AG04449 (cell line): ENCODE measurements at places on chromosomes 1 and 21.

DNA sequence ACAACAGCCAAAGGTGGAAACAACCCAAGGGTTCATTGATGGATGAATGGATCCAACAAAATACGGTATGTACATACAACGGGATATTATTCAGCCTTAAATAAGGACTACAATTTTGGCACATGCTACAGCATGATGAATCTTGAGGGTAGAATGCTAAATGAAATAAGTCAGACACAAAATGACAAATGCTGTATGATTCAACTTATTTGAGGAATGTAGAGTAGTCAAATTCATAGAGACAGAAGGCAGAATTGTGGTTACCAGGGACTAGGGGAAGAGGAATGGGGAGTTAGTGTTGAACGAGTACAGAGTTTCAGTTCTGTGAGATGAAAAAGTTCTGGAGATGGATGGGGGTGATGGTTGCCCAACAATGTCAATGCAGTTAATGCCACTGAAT lies 118.0 kb upstream of the PAXBP1 start:
- peak; percentile 31 for DNase-seq

- DNase-seq, result no peak
Observed at GRCh38 chr1:75265792-75266191, 131.6 kb downstream of the LHX8 start.

DNA sequence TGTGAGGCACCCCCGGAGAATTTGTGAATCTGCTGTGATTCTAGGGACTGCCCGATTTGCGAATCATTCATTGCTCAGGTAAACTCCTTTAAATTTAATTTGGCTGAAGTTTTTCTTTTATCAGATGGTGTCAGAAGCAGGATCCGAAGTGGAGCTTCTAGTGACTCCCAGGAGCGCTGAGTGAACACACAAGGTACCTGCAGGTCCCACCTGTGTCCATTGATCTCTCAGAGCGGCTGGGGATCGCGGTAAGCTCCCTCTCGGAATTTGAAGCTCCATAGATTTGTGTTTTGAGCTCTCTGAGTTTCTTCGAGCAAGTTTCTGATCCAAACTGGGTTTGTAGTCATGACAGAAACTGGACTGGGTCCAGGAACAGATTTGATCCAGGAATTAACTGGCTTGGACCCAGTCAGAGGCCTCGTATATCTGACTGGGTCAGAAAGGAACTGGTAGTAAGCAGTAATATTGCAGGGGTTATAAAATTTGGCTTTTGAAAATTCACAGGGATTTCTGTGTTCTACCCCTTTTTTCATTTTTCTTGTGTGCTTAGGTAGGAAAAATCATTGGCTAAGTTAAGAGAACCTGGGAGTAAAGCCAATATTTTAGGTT lies 56.2 kb upstream of the EDEM3 start:
- DNase-seq, result no peak

DNA sequence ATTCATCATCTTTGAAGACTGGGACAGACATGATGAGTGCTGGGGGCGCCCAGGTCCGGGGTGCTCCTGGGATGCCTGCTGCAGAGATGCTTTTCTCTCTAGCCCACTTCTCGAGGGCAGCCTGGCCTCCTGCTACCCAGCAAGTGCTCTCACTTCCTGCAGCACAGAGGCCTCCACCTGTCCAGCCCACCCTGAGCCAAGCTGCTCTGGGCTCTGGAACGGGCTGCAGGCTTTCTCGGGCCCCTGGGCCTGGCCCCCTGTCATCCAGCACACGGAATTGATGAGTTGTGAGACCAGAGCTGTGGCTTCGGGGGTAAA lies 469.5 kb upstream of the VAMP3 start:
- no peak for DNase-seq

GRCh38 chr1:12435639-12436344 lies 182.2 kb downstream of the DHRS3 start:
- DNase-seq, result no peak

DNA sequence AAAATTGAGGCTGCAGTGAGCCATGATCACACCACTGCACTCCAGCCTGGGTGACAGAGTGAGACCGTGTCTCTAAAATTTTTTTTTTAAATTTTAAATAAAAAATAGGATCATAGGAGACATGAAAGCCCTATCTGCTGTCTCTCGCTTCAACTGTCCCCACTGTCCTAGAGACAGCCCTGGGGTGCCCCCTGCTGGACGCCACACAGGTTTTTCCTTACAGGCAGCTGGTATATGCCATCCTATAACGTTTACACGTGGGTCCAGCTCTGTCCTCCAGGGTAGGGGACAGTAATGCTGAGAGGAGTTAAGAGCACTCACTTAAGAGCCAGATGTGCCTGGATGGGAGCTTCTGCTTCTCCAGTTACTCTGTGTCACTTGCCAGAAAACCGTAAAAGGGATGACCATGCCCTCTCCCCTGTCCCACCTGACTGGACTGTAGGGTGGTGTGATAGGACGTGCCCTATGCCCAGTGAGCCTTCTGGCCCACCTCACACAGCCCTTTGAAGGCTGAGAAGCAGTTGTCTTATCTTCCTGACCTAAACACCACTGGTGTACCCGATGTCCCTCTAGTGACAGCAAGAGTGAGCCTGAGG lies 8.5 kb downstream of the FBXO2 start:
- DNase-seq, result no peak

DNA sequence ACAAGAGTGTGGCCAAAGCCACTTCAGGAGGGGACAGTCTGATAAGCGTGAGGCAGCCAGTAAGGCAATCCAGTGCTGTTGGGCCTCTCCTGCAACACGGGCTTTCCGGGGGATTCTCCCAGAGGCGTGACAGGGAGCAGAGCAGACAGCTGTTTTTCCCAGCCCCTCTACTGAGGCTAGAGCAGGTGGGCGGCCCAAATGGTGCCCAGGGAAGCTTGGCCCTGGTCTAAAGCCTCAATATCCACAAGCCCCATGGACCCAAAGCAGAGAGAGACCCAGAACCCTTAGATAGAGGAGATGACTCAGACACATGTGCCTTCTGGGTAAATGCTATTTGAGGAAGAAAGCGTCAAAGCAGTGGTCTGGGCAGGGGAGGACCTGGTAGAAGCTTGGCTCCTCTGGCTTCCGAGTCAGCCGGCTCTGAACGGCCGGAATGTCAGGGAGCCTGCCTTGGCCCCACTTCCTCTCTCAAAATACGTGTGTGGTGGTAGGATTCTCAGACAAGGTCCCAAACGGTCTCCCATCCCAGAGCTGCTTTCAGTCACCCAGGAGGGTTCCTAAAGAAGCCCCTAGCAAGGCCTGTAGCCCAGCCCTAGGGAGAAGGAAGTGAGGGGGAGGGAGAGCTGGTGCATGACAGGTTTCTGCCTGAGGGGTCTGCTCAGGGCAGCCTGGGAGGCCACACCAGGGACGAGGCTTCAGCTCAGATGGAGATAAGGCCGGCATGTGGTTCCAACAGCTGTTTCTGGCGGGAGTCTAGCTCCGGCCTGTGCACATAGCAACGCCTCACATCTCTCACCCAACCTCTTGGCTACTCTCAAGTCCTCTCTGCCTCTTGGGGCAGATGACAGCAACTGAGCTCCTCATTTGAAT lies 28.8 kb downstream of the PIK3C2B start:
- no peak for DNase-seq

DNA sequence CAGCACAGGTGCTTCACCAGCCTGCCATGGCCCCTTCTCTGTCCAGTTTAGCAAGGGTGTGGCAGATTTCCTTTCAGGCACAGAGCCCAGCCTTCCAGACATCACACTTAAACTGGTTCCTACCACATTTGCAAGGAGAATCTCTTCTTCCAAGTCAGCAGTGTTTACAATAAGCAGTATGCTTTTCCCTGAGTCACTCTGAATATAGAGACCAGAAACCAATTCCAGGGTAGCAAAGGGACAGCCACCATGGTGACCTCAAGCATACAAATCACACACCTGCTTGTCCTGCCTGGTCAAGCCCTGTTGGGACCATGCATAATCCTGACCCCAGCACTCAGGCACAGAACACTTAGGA lies 8.7 kb upstream of the CBR3 start:
- DNase-seq, result no peak

GRCh38 chr1:7045897-7046296 lies 260.6 kb downstream of the CAMTA1 start:
- no peak for DNase-seq

GRCh38 chr1:107293901-107294613 lies 153.2 kb downstream of the NTNG1 start:
- no peak for DNase-seq
